ENCODE measurements at places on chromosomes 7 and 10.

DNA sequence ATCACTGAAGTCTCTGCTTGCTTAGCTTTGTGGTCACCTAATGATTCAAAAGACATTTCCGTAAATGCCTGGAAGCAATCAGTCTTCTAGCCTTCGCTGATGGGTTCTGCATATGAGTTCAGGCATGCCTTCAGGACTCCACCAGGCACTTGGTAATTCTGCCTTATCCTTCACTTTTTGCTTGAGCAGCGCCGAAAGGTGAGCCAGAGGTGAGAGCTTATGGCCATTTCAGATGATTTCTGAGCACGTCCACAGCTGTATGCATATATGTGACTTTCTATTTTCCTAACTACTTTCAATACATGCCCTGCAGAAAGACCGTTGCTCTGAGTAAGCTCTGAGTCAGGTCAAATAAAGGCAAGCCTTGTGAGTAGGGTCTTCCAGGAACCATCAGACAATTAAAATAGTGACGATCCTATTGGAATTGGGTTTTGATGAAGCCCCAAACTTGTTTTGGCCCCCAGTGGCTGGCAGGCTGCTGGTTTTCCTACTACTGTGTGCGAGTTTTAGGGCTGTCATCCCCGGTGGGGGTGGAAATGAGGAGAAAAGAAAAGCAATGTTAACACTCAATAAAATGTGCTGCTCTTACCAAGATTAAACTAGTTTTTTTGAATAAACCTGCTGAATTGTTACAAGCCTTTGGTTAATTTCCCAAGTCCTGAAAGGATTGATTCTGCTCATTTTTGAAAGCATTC is 154.4 kb upstream of the AKR1E2 start:
- no peak for DNase-seq

DNA sequence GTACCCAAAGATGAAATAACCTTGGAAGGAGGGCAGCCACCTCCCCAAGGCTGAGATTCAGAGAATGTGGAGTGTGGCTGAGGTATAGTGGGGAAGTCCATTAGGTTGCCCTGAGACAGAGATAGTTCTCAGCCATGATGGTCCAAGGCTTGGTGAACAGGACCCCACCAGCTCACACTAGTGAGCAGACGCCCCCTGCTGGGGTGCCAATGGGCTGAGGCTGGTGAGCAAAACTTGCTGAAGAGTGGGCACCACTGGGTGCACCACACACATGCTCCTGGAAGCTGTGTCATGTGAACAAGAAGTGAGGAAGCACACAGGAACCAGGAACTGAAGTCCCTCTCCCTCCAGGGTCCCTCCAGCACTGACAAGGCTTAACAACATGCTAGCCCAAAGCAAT is 8.9 kb downstream of the FBXL13 start:
- DNase-seq = peak; percentile 41

DNA sequence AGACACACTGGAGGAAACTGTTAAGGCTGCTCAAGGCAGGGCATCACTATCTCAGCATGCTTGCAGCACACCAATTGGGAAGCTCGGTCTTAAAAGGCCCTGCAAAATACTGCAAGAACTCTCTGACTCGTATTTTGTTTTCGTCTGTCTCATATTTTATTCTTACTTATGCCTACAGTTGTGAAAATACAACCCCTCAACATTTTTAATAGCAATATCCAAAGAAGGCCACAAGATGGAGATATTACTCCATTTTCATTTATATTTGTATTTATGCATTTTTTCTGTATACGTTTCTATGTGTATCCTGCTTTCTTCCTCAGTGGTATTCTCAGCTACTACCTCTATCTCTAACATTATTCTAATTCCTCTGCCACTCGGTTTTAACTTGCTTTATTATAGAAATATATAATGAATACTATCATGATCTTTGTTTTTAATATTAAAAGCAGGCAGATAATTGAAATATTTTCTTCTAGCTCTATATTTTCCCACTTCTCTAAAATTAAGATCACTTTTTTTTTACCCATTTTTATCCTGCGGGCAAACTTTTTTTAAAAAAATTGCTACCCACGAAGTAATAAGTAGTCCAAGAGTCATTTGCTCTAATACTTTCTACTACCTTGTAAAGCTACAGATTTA is 10.0 kb downstream of the DNAJC1 start:
- no peak for DNase-seq

DNA sequence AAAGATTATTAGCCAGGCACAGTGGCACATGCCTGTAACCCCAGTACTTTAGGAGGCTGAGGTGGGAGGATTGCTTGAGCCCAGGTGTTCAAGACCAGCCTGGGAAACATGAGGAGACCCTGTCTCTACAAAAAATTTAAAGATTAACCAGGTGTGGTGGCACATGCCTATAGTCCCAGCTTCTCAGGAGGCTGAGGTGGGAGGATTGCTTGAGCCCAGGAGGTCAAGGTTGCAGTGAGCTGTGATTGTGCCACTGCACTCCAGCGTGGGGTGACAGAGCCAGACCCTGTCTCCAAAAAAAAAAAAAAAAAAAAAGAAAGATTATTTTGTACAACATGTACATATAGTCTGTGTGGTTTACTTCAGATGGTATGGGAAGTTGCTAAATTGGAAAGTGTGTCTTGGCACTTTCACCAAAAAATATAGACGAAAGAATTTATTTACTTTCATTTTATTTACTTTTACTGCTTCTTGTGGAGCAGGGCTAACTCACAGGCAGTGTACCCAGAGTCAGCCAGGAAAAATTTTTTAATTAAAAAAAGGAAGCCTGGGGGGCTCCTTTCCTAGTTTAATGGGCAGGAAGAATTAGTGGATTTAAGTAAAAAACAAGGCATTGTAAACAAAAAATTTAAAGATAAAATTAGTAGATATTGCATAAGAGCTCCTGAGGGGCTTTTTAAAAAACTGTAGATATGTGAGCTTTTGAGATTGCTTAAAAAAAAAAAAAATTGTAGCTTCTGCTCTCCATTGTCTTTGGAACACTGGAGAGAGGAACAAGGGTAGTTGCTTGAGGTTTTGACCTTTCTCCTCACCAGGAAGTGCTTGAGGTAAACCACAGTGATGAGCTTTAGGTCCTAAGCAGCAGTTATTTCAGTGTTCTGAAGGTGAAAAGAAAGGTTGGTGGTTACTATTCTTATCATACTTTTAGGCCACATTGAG is 44.6 kb upstream of the VDAC2 start:
- no peak for DNase-seq

GRCh38 chr10:97896756-97897358 is 47.2 kb downstream of the GOLGA7B start:
- no peak for DNase-seq

GRCh38 chr7:155729847-155730246 is 82.4 kb downstream of the SHH start:
- no peak for DNase-seq

DNA sequence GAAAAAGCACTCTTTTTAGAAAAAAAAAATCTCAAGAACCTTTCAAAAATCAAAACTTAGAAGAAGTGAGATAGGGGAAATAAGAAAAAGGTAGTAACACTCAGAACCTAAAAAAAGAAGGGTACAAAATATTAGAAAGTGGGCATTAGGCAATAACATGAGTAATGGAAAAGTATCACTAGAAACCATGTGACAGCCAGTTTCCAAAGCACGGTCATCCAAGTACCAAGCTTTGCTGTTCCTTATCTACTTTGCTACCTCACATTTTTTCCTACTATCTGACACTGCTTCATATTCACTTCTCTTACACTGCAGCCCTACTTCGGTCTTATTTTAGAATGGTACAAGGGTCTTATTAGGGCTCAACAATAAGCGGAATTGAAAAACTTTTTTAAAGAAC is 30.3 kb downstream of the IMMP2L start:
- no peak for DNase-seq

GRCh38 chr10:98030093-98030821 is at the start of gene CRTAC1:
TSS of gene CRTAC1 (minus strand) at chr10:98030621. CDS start at chr10:98030472, 149 bp downstream.
- DNase-seq = no peak

Data from NK-92 treated with Interleukin-12 subunit alpha and Interleukin-12 subunit beta, amount 100 ng/mL, for 24 hours (cell line).